Thoracic aorta endothelial cell (primary cell): ENCODE measurements at places on chromosomes 1 and 21. TPM values are rescaled to one million over a fixed set of nuclear protein-coding genes. Genes with fewer than 3 reads are reported as not detected.

Gene RCSD1
- total RNA-seq, result 0.07 TPM in 1 of 2 replicates, not detected in the other

Gene PCP4
- not detected in 2 replicates for total RNA-seq

Gene LCE2D
- total RNA-seq, result not detected in 2 replicates

Gene ST3GAL3
- 22.2 and 23.6 TPM in 2 replicates for total RNA-seq
